ENCODE measurements at places on chromosomes 3 and 15.

DNA sequence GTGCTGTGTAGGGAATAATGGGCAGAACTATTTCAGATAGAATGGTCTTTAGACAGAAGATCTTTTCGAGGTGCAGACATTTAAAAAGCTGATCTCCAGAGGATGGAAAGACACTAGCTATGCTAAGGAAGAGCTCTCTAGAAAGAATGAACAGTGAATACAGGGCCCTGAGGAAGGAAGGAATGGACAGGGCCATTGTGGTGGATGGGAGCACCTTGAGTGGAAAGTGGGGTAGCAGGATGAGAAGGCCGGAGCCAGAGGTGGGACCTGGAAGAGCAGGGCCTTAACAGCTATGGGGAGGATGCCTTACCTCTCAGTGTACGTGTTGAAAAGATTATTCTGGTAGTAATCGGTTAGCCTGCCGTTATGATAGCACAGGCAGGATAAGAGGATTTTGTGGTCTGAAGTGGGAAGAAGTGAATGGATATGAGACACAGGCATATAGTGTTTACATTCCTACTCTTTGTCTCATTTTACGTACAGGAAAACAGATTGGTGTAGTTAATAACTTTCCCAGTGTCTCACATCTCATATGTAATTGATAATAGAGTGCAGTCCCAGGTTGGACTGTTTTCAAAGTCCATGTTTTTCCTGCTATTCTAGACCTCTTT, 172.4 kb downstream of the KLHL25 start:
- DNase-seq: no peak

DNA sequence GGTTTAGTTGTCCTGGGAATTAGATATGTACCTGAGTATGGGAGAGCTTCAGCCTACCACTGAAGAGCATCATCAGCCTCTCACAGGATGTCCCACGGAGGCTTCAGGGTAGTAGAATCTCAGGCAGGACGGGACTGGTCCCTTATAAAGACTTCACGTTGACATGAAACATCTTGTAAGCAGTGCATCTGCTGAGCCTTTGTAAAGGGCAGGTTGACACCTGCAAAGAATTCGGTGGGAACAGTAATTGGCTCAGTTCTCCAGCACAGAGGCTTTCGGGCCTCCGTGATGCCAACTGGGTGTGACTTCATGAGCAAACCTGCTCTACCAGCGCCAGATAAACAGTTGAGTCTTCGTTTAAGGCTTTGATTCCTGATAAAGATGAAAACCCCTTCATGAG, 26.9 kb upstream of the AVEN start:
- no peak for DNase-seq

DNA sequence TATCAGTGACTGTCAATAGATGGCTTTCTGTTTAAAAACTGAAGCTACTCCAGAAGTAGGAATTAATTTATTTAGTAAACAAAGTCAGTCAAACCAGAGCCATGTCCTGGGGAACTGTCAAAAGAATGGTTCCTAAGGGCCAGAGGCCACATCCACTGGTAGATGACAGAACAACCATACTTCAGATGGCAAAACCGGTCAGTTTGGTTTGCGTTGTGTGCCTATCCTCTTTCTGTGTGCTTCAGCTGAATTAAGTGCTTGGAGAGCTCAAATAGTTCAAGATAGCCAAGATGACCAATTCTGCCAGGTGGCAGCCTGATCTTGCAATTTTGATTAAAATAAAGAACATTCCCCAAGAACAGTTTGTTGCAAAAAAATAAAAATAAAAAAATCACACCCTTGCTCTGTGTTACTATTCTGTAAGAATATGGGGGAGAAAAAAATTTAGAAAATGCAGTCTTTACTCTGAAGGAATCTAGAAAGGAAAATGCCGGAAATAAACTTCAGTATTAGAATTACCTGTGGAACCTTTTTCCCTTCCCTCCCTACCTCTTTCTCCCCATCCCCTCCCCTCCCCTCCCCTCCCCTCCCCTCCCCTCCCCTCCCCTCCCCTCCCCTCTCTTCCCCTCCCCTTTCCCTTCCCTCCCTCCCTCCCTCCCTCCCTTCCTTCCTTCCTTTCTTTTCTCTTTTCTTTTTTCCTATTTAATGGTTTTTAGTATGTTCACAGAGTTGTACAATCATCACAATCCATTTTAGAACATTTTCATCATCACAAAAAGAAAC, 2.5 kb downstream of the MAP3K13 start:
- no peak for DNase-seq

GRCh38 chr3:194001-194400, 2.6 kb upstream of the CHL1 start:
- no peak for DNase-seq

DNA sequence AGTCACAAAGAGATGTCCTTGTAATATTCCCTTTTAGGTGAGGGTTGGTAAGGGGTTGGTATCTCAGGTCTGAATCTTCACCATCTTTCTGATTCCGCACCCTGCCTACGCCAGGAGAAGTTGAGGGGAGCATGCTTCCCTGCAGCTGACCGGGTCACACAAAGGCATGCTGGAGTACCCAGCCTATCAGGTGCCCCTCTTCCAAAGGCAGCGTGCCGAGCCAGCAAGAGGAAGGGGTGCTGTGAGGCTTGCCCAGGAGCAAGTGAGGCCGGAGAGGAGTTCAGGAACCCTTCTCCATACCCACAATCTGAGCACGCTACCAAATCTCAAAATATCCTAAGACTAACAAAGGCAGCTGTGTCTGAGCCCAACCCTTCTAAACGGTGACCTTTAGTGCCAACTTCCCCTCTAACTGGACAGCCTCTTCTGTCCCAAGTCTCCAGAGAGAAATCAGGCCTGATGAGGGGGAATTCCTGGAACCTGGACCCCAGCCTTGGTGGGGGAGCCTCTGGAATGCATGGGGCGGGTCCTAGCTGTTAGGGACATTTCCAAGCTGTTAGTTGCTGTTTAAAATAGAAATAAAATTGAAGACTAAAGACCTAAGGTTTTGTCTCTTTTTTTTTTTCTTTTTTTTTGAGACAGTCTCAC, 19.8 kb downstream of the TYRO3 start:
- no peak for DNase-seq

GRCh38 chr3:162847511-162847910, 1350.9 kb downstream of the OTOL1 start:
- DNase-seq: no peak

- no peak for DNase-seq
These were observed 17.5 kb downstream of the SEMA7A start for GRCh38 chr15:74415966-74416916.

DNA sequence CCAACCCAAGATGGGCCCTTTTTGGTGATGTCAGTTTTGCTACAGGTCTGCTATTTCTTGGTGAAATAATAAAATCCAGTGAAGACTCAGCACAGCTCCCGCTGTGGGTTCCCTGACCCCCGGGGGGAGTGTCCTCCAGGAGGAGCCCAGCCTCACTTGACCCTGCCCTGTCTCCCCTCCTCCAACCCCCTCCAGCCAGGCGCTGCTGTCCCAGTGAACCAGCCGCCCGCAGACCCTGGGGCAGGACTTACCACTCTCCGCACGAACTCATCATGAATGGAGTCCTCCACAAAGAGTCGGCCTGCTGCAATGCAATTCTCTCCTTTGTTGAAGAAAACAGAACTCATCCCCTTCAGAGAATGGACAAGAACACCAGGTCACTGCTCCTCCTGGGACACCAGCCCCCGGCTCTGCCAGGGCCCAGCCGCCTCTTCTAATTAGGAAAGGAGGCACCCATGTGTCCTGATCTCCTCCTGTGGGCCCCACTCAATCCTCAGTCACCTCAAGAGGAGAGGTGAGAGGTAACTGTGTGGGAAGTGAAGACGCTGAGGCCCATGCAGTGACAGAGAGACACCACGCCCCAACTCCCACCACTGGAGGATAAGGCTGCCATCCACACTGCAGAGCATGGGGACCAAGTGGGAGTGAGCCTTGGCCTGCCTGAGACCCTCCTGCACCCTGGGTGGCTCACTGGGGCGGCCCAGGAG, 28.8 kb upstream of the SLC41A3 start:
- DNase-seq: no peak

- no peak for DNase-seq
These were observed 56.9 kb downstream of the LRCH3 start for GRCh38 chr3:197847866-197848401.

DNA sequence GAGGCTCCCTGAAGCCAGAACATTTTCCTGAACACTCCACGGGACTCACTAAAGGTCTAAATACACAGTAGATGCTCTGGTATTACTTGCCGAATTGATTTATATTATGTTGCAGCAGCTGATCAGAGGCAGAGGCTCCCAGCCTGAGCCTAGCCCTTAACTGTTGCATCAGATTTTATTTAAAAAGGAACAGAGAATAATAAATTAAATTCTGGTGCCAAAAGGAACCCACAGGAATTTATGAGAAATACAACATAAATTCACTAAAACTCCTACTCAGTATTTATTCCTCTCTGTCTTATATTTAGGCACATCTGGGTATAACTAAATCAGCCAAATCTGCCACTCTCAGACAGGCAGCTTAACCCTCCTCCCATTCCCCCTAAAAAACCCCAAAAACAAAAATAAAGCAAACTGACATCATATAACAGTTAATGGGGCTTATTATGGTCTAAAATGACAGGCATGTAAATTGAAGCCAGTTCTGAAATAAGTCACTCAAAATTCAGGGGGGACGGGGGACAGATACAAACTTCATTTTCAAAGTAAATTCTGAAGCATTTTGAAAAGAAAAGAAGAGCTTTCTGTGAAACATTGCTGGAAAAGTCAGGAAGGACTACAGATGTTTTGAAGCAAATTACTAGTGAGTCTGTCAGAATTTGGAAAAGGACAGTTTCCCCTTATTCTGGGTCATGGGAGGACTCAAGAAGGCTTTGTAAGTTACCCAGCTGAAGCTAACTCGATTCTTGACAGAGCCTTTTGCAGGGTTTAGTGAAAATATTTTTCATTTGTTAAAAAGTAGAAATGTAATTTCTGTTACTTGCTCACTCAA, 53.8 kb upstream of the CORO2B start:
- DNase-seq: no peak

DNA sequence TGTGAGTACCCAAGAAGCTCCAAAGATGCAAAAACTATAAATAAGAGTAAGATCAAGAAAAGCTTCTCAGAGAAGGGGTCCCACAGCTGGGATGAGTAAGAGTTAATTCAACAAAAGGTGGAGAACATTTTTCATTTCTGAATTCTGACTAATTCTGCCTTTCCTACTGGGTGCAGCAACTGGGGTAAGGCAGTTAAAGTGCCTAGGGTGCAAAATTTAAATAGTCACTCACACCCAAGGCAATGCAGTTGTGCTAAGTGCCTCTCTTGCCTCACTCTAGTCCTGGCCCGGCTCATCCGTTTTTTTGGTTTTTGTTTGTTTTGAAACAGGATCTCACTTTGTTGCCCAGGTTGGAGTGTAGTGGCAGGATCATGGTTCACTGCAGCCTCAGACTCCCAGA, 240.2 kb downstream of the TP63 start:
- DNase-seq: no peak

- peak; percentile 63 for DNase-seq
These were observed 5.8 kb upstream of the TOPAZ1 start for GRCh38 chr3:44235604-44236484.

GRCh38 chr3:150253622-150254021, 154.5 kb upstream of the TSC22D2 start:
- peak; percentile 33 for DNase-seq

DNA sequence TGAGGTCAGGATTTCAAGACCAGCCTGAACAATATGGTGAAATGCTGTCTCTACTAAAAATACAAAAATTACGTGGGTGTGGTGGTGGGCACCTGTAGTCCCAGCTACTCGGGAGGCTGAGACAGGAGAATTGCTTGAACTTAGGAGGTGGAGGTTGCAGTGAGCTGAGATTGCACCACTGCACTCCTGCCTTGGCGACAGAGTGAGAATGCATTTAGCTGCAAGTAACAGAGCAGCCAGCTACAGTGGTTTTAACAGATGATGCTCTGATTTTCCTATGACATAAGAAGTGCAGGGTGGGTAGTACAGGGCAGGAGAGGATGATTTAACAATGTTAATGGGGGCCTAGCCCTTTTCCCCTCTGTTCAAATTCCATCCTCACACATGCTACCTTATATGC, 267.9 kb downstream of the RPLP1 start:
- DNase-seq: no peak

GRCh38 chr3:88041005-88041404, 17.8 kb downstream of the CGGBP1 start:
- no peak for DNase-seq

GRCh38 chr3:127392156-127392490, 104.3 kb upstream of the PRR20G start:
- no peak for DNase-seq

DNA sequence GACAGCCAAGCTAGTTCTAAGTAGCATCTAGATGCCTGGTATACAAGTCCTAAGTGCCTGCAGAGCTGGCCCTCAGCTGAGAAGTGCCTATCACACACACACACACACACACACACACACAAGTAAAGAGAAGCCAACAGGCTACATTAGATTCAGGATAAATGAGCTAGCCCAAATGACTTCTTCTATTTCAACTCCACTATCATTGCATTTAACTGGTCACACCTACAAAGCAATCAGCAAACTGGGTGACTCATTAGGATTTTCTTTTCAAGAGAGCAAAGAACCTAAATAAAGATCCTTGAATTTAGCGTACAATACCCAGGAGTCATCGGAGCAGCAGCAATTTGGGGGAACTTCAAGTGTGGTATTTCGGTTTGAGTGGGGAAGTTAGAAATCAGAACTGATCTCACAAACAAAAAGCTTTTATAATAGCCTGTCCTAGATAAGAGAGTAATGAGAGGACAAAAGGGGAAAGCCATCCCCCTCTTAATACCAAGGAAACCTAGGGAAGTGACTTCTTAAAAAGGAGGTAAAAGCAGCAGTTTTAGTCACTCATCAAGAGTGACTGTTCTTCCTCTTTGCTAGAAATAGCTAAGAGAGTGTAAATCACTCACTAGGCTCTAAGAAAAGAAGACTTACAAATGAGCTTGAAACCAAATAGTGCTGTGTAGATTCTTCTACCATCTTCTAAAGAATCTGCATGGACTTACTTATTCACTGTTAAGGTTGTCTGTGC, 112.7 kb downstream of the TNIK start:
- no peak for DNase-seq

DNA sequence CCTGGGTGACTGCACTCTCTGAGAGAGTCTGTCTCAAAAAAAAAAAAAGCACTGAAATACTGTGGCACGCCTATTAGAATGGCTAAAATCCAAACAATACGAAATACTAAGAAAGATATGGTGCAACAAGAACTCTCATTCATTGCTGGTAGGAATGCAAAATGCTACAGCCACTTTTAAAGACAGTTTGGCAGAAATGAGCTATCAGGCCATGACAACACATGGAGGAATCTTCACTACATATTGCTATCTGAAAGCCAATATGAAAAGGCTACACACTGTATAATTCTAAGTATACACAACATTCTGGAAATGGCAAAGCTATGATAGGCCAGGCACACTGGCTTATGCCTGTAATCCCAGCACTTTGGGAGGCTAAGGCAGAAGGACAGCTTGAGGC, 18.8 kb downstream of the DPPA2 start:
- no peak for DNase-seq

- DNase-seq: peak; percentile 39
These were observed 1.3 kb downstream of the FEM1B start for GRCh38 chr15:68278595-68279405.

- no peak for DNase-seq
These were observed 268.0 kb upstream of the ARHGEF26 start for GRCh38 chr3:153853163-153853562.
